H4 (cell line): ENCODE measurements at places on chromosomes 7 and 10.

DNA sequence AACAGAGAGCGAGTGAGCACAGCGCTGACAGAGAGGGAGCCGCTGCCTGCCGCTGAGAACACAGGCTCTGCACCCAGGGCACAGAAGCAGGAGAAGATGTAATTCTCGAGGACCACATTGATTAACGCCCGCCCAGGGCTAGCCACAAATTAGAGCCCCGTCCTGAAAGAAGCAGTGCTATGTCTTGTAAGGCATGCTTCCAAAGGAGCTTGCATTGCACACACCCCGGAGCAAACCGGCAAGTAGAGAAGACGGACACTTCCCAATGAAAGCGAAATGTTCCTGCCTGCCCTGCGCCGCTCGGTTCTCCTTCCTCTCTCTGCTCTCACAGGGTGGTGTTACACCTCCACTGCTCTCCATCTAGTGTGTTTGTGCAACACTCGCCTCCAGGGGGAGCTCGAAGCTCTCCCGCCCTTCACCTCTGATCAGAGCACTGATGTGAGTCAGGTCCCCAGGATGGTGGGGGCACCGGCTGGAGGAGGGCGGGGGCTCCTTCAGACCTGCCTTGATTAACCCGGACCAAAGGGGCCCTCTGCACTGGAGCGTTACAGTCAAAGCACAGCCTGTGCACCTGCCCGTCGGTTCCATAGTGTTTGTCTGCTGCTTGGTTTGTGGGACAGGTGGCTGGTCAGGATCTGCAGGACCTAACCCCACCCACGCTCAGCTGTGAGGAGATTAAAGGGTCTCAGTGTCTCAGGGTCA, 316.5 kb downstream of the ADARB2 start:
- DNase-seq = peak; percentile 43

- peak; percentile 6 for DNase-seq
Measured at GRCh38 chr10:92923416-92923815, 75.1 kb downstream of the EXOC6 start.

DNA sequence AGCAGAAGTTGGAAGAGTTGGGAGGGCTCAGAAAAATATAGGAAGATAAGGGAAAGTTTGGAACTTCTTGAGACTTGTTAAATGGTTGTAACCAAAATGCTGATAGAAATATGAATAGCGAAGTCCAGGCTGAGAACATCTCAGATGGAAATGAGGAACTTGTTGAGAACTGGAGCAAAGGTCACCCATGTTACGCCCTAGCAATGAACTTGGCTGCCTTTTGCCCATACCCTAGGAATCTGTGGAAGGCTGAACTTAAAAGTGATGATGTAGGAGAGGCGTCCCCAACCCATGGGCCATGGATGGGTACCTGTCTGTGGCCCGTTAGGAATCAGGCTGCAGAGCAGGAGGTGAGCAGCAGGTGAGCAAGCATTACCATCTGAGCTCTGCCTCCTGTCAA, 347.8 kb downstream of the ARL4A start:
- DNase-seq = no peak

- DNase-seq = no peak
Measured at GRCh38 chr10:50653142-50653541, 29.4 kb upstream of the SGMS1 start.

GRCh38 chr10:1419796-1420610, 317.3 kb downstream of the ADARB2 start:
- DNase-seq = no peak
